Keratinocyte (primary cell): ENCODE measurements at places on chromosomes 6 and 20.

DNA sequence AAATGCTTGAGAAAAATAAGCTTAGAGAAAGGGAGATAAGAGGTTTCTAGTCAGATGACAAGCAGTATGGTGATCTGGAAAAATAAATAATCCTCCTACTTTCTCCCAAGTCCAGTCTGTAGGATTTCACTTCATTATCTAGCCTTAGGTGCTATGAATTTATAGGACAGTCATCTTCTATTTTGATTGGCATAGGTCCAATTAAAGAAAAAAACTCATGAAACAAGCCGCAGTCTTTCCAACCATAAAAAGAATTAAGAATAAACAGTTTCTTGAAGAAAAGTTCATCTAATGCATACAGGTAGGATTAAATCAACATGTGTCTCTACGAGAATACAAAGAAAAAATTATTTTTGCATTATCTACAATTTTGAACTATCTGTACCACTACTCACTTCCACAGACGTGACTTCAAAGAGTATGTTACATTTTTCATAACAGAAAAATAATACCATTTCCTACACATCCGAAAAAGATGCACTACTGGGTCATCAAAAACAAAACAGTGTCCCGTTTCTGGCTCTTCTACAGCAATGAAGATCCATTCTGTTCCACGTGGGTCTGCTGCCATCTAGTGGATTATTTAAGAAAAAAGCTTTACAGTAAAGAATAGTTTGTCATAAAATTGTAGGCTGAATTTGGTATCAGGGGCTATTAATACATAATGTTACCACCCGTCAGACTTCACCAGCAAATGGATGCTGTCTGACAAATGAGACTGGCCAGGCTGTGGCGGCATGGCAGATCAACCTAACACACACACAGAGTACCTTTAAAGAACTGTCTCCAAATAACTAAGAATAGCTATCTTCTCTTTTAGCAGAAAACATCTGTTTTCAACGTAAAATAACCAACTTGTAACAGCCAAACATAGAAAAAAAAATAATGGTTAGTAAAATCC lies 28.9 kb downstream of the STX7 start:
- DNase-seq = peak; percentile 9

GRCh38 chr6:91106083-91106482 lies 519.2 kb upstream of the MAP3K7 start:
- DNase-seq = no peak

DNA sequence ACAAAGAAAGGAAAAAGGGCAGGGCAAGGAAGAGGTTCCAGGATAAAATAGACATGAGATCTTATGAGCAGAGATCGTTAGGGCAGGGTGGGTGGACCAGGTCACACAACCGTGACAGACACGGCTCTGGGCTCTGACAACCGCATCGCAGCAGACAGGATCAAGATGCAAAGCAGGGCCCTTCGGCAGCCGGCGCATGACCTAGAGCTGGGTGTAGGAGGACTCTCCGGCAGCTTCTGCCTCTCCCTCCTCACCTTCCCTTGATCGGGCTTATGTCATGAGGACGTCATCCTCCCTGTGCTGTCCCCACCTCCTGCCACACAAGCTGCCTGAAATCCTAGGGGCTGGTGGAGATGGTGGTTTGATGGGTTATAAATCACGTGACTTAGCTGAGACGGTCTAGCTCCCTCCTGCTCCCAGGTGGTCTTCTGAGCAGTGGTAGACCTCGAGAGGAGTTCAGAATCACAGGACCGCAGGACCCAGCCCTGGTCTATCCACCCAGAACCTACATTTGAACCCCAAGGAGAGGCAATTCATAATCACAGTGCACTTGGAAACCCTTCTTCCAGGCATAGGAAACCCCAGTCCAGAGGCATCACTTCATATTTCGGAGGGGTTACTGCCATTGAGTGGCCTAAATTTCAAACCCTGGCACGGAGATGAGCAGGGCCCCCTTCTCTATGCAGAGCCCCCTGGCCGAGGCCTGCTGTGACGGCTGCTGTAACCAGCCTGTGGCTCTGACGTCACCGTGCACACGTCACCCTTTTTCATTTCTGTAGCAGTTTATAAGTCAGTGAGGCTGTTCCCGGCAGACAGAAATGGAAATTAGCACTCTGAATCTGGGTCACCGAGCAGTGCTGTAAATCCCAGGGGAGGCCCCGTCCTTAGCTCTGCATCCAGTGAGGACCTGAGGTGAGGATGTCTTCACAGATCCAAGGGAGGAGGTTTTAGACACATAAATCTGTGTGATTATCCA lies 8.7 kb upstream of the CCR6 start:
- no peak for DNase-seq

DNA sequence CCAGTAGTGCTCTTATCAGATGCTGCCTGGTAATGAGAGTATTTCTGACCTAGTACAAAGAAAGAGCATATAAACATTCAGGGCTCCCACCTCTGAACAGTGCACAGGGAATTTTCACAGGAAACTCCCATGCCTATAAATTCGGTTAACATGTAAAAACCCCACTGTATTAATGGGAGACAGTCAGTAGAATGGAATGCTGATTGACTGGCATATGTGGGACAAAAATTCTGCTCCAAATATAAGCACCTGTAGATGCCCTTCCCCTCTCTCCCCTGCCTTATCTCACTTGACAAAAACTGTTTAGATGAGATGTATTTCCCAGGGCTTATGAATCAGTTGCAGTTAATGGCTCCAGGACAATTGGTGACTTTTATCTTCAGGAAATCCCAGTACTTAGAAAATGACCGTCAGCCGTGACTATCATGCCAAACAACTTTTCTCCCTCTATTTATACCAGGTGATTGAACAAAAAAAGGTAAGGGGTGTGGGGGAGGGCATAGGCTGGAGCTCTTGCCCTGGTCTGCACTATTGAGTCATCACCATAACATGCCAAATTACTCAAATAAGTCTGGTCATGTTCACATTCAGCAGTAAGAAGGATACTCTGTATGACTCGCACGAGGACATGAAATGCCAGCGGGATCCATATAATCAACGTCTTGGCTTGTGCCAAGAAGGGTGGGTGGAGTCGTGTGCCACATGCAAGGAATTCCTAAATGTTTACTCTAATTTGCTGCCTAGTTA lies 176.4 kb upstream of the BMP2 start:
- peak; percentile 98 for DNase-seq

- no peak for DNase-seq
Measured at GRCh38 chr20:11159728-11160127, 485.9 kb upstream of the JAG1 start.

DNA sequence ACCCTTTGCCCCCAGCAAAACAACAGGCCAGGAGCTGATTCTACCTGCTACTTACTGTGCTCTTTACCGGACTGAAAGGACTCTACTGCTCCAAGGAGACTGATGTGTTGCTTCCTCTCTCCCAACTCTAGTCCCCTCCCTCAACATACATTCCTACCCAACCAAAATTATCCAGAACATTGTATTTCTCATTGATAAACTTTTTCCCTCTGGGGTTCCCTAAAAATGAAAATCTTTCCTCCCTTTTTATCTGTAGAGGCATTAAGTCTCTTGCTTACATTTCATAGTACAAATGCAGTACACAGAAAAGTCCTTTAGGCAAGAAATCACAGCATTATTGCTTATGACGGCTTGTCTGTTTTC lies 940 bp upstream of the HS3ST5 start:
- DNase-seq = no peak

- no peak for DNase-seq
Measured at GRCh38 chr6:138012682-138013081, 94.5 kb downstream of the PERP start.

DNA sequence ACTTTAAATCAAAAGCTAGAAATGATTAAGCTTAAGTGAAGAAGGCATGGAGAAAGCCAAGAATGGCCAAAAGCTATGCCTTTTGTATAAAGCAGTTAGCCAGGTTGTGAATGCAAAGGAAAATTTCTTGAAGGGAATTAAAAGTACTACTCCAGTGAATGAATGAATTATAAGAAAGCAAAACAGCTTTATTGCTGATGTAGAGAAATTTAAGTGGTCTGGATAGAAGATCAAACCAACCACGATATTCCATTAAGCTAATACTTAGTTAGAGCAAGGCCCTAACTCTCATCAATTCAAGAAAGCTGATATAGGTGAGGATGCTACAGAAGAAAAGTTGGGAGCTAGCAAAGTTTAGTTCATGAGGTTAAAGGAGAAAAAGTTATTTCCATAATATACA lies 988.5 kb upstream of the ADGRB3 start:
- DNase-seq = no peak

DNA sequence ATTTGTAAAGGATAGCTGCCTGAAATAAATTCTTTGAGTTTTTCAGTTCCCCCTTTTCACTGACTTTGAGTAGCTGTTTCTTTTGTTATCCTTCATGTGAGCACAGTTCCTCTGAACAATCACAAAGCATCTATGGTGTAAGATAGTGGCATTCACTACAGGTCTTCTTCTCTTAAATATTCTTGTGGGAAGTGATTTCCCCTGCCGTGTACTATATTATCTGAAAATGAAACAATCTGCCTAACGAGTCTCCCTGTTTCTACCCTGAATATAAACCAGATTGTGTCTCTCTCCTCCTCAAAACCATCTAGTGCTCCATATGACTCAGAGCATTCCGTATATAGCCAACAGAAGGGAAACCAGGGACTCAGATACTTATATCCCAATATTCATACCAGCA lies 380.1 kb upstream of the SOX4 start:
- no peak for DNase-seq

- peak; percentile 32 for DNase-seq
Measured at GRCh38 chr6:138234363-138234762, 16.1 kb upstream of the PBOV1 start.

GRCh38 chr20:50271176-50271575 lies 80.5 kb downstream of the CEBPB start:
- no peak for DNase-seq

DNA sequence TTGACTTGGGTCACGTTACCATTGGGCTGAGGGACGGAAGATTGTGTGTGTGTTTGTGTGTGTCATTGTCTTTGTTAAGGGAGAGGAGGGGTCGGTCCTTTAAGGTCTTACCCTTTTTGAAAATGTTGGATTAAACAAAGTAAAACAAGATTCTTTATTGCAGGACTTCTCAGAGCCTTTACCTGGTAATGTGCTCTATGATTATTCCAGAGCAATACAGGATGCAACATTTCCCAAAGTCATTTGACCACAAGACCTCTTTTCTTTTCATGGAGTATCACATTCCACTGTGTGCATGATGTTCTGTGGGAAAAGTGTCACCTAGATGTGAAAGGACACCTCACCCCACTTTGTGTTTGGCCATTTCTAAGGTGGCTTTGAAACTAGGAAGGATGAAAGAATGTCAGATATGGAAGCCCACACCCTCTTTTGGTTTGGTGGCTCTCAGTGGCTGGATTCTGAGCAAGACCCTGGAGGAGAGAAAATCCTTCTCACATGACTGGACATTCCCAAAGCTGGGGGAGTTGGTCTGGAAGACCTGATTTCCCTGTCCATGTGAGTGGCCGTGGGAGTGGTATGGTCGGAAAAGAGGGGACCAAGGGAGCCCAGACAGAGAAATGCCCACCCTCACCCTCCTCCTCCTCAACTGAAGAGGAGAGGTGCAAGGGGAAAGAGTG lies 18.2 kb upstream of the ZNF831 start:
- no peak for DNase-seq

GRCh38 chr6:63795006-63795405 lies 159.4 kb downstream of the PHF3 start:
- DNase-seq = no peak

DNA sequence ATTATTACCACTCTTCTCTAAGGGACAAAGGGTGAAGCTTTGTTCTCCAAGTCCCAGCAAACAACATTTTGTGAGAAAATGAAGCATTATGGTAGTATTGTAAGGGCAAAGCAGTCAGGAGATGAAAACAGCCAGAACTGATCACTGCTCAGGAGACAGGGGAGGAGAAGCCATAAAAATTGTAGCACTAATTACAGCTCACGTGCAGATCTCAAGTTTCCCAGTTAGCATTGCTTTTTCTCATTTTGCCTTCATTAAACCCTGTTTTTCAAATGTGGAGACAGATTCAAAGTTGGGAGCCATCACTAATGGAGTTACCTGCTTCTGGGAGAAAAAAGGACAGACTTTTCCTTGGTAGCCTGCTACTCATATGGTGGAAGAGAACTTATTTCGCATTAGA lies 210.9 kb upstream of the PDE10A start:
- no peak for DNase-seq

DNA sequence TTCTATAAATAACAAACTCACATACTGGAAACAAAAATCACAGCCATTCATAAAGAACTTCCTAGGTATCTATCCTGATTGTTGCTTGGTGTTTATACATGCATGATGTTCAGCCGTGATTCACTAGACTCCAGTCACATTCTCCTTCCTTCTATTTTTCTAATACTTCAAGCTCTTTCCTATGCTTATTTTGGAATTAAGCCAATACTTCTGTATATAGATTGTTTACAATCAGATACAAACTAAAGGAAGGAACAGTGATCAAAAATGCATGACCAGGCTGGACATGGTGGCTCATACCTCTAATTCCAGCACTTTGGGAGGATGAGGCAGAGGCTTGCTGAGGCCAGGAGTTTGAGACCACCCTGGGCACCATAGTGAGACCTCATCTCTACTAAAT lies 377.5 kb upstream of the IRAK1BP1 start:
- no peak for DNase-seq

- no peak for DNase-seq
Measured at GRCh38 chr6:149150801-149151398, 166.6 kb upstream of the TAB2 start.

GRCh38 chr6:27422651-27423332 lies 34.2 kb downstream of the ZNF391 start:
- DNase-seq = no peak

GRCh38 chr6:128252341-128253176 lies 267.8 kb downstream of the PTPRK start:
- DNase-seq = no peak

- DNase-seq = peak; percentile 54
Measured at GRCh38 chr6:158060455-158061360, 79.0 kb downstream of the SYNJ2 start.

GRCh38 chr20:19609642-19610223 lies 148.3 kb upstream of the RIN2 start:
- DNase-seq = no peak

- DNase-seq = no peak
Measured at GRCh38 chr6:28953585-28954258, 29.9 kb upstream of the TRIM27 start.

DNA sequence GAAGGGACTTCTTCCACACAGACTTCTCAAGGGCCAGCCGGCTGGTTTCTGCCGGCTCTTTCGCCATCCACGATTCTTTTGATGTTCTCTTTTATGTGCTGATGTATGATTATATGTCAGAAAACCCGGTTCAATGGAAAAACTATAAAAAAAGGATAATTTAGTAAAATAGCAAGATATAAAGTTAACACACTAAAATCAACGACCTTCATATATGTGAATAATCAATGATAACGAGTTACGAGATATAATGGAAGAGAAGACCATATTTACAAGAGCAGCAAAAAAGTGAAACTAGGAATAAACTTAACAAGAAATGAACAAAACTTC lies 540 bp upstream of the ZSCAN12 start:
- no peak for DNase-seq
